GDM1 (cell line): ENCODE measurements at places on chromosomes 5 and 9.

- no peak for DNase-seq
Measured at GRCh38 chr9:5632540-5632939, 3.6 kb downstream of the RIC1 start.

DNA sequence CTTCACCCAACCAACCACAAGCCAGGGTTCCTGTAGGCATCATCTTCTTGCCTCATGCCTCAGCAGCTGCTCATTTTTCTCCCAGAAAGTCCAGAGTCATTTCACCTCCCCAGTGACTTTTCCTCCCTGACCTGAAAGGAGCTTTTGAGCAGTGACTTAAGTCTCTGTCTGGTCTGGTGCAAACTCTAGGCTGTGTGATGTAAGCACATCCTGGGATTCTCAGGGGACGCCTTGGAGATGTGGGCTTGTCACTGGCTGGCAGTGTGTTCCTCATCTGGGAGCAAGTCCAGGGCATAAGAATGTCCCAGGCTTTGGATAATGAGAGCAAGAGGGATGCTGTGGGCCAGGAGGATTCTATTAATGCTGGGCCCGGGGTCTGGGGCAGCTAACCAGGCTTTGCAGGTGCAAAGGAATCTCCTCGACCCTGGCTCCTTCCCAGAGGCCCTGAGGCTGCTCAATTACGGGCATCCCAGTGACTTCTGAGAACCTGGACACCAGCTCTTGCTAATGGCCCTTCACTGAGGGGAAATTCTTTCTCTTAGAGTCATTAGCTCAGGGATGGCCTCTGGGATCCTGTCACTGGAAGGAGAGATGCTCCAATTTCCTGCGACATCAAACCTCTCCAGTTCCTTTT is 211.0 kb upstream of the PANK3 start:
- DNase-seq = no peak

DNA sequence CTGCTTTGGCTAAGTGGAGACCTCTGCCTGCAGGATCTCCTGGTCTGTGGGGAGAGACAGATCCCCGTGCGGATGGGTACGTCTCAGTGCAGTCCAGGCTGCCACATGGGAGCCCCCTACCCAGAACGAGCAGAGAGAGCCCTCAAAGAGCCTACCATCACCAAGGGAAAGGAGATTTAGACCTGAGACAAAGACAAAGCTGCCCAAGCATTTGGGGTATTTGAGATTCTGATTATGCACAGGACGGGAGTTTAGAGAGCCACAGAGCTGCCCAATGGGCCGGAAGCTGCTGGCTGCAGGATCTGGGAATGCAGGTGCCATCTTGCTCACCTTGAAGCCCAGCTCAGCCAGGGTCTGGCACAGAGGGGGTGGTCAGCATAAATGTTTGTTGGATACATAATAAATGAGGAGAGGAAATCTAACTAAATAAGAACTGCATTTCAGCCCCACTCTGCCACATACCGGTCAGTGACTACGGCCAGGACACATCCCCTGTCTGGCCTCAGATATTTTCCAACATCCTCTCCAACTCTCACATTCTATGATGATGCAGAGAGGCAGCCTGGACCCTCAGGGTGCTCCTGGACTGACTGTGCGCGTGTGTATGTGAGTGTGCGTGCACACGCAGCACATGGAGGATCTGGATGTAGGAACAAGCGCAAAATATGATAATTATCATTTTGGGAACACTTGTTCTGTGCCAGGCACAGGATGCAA is 157.8 kb downstream of the FGF18 start:
- DNase-seq = no peak

- DNase-seq = no peak
Measured at GRCh38 chr5:139646111-139646510, 2.0 kb upstream of the CXXC5 start.

- DNase-seq = no peak
Measured at GRCh38 chr9:6763244-6763643, 5.5 kb downstream of the KDM4C start.

- DNase-seq = peak; percentile 92
Measured at GRCh38 chr5:5421961-5422818, at the start of gene ICE1. Gene ICE1 (plus strand): TSS chr5:5422677. CDS start chr5:5422916, 239 bp downstream.

GRCh38 chr5:40955313-40955712 is 46.0 kb downstream of the C7 start:
- no peak for DNase-seq

GRCh38 chr5:6631441-6631840 is 1.4 kb downstream of the NSUN2 start:
- no peak for DNase-seq

- DNase-seq = no peak
Measured at GRCh38 chr9:77946969-77947620, 84.5 kb downstream of the GNAQ start.

GRCh38 chr5:28215091-28215490 is 1176.7 kb upstream of the CDH9 start:
- no peak for DNase-seq

GRCh38 chr5:170363671-170364070 is 25.5 kb downstream of the KCNMB1 start:
- peak; percentile 22 for DNase-seq

DNA sequence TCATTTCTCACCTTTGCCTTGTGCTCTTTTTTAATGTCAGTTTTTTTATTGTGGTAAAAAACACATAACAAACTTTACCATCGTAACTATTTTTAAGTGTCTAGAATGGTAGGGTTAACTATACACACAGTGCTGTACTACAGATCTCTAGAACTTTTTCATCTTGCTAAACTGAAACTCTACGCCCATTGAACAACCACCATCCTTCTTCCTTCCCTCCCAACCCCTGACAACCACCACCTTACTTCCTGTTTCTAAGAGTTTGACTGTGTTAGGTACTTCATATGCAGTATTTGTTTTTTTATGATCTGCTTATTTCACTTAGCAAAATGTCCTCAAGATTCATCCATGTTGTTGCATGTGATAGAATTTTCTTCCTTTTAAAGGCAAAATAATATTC is 54.9 kb downstream of the PSAT1 start:
- DNase-seq = no peak

- no peak for DNase-seq
Measured at GRCh38 chr5:9337928-9338595, 207.8 kb downstream of the SEMA5A start.

GRCh38 chr5:143931476-143931875 is 119.5 kb downstream of the HMHB1 start:
- DNase-seq = no peak

GRCh38 chr9:123329329-123329955 is 26.6 kb upstream of the CRB2 start:
- no peak for DNase-seq

DNA sequence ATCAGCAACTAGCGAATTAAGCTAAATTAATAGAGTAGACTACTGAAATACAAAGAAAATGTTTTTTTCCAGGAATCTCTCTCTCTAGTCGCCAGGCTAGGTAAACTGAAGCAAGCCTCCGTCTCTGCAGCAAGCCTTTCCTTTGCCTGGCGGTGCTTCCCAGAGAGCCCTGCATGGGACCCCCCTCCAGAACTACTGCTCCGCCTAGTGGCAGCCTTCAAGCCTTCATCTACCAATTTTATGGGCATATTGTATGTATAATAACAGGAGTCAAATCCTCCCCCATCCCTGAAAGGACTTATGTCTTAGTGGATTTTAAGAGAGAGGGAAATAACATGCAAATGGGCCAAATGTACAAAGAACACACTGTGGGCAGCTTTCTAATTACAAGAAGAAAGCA is 241.9 kb downstream of the SAXO1 start:
- no peak for DNase-seq

- DNase-seq = no peak
Measured at GRCh38 chr5:172854451-172854871, 20.4 kb downstream of the ERGIC1 start.
